ENCODE measurements at places on chromosomes 1 and 21. TPM values are rescaled to one million over a fixed set of nuclear protein-coding genes. Genes with fewer than 3 reads are reported as not detected.

Gene ZNF593OS
- not detected for total RNA-seq

GRCh38 chr1:223114871-223115270 is 28.2 kb downstream of the TLR5 start:
- no peak for DNase-seq

- no peak for DNase-seq
Observed at GRCh38 chr1:207862241-207862787, 48.6 kb downstream of the CD34 start.

GRCh38 chr1:220957233-220957605 is 78.0 kb downstream of the HLX start:
- no peak for DNase-seq

GRCh38 chr1:119911775-119912174 is 15.5 kb upstream of the ADAM30 start:
- no peak for DNase-seq

- no peak for DNase-seq
Observed at GRCh38 chr1:93448983-93449804, 1.3 kb downstream of the FNBP1L start.

GRCh38 chr1:156666862-156667609 is 10.2 kb downstream of the NES start:
- no peak for DNase-seq

- no peak for DNase-seq
Observed at GRCh38 chr1:10724948-10725847, 71.2 kb downstream of the CASZ1 start.

- DNase-seq, result no peak
Observed at GRCh38 chr1:248840946-248841345, 2.9 kb downstream of the ZNF672 start.

GRCh38 chr1:234001817-234002216 is 97.3 kb downstream of the SLC35F3 start:
- DNase-seq, result no peak

- DNase-seq, result no peak
Observed at GRCh38 chr1:79204779-79205479, 198.4 kb upstream of the ADGRL4 start.

- no peak for DNase-seq
Observed at GRCh38 chr1:15884477-15884876, 37.0 kb downstream of the SPEN start.

Data from activated CD4-positive, alpha-beta memory T cell treated with anti-CD3 and anti-CD28 coated beads for 36 hours (primary cell).